ENCODE measurements at places on chromosomes 1 and 21.

DNA sequence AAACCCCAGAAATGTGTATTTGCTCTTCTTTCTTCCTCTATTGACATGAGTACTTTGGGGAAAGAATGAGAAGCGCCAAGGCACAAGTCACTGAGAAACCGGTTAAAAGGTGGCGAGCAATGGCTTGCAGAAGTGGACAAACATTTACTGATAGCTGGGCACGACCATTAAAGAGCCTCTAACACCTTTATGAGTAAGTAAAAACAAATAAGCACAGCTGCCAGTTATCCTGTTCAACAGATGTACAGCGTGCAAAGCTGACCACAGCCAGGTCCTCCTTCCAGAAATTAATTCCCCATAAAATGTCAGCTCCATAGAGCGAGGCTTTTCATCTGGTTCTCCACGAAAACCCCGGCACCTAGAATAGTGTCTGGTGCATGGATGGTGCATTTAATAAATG lies 72.7 kb downstream of the CAPZB start:
- no peaks in the 10 kb centered on the region for H3K36me3 ChIP-seq
- H3K27ac ChIP-seq = no peak overlapping the region
- H3K4me1 ChIP-seq = no peaks in the 10 kb centered on the region
- no peaks in the 10 kb centered on the region for H3K27me3 ChIP-seq
- no peak for DNase-seq

GRCh38 chr1:243336163-243336562 lies 80.3 kb downstream of the SDCCAG8 start:
- H3K36me3 ChIP-seq = no peaks in the 10 kb centered on the region
- no peaks in the 10 kb centered on the region for H3K27me3 ChIP-seq

DNA sequence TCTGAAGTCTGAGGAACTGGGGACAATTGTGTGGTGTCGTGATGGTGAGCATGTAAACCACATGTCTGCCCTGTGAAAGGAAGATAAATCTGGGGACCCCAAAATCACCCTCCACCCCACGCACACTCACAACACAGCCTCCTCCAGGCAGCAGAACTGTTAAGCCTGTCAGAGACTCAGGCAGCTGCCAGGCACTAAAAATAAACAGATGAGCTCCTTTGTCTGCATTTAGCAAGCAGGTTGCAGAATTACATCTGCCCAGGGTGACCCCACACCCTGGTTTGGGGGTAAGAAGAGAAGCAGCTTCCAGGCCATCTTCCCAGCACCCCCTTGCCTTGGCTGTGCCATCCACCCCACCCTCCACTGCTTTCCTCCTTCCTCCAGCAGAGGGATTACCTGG lies 119.1 kb upstream of the RUNX3 start:
- no peak overlapping the region for H3K4me3 ChIP-seq
- DNase-seq = no peak
- H3K27ac ChIP-seq = no peak overlapping the region
- no peaks in the 10 kb centered on the region for H3K36me3 ChIP-seq

DNA sequence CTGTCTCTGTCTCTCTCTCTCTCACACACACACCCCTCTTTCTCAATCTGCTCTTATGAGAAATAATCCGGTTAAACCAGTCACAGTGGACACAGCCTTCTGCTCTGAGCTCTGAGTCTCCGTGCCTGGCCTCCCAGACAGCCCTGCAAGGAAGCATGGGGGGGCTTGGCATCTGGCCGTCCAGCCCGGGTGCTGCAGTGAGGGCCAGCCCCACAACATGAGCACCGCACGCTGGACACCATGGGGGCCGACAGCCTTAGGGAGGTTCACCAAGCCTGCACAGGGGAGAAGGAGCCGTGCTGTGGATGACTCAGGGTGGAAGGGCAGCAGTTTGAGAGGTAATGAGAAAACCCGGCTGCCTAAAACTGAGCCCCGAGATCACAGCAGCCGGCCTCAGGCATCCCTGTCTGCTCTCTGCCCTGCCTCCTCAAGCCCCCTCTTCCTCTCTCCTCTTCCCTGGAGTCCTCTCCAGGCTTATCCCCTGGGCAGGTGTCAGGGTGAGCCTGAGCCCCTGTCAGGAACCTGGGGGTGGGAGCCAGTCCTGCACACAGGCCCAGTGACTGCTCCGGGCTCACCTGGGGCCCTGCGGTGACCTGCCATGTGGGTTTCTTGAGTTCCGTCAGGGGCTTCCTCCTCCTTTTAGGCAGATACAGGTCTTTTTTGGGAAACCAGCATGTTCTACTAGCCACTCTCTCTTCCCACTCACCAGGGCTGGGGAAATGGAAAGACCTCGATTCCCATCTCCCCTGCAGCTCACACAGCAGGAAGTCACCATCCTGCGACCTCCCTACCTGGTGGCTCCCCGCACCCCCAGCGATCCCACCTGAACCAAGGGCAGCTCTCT lies 92.8 kb downstream of the ITPKB start:
- no peak for DNase-seq
- no peak overlapping the region for H3K27ac ChIP-seq
- no peaks in the 10 kb centered on the region for H3K27me3 ChIP-seq
- no peak overlapping the region for H3K4me3 ChIP-seq

- no peak overlapping the region for H3K27ac ChIP-seq
- DNase-seq = no peak
- H3K27me3 ChIP-seq = no peaks in the 10 kb centered on the region
Measured at GRCh38 chr1:38800720-38801671, 58.6 kb downstream of the RRAGC start.

DNA sequence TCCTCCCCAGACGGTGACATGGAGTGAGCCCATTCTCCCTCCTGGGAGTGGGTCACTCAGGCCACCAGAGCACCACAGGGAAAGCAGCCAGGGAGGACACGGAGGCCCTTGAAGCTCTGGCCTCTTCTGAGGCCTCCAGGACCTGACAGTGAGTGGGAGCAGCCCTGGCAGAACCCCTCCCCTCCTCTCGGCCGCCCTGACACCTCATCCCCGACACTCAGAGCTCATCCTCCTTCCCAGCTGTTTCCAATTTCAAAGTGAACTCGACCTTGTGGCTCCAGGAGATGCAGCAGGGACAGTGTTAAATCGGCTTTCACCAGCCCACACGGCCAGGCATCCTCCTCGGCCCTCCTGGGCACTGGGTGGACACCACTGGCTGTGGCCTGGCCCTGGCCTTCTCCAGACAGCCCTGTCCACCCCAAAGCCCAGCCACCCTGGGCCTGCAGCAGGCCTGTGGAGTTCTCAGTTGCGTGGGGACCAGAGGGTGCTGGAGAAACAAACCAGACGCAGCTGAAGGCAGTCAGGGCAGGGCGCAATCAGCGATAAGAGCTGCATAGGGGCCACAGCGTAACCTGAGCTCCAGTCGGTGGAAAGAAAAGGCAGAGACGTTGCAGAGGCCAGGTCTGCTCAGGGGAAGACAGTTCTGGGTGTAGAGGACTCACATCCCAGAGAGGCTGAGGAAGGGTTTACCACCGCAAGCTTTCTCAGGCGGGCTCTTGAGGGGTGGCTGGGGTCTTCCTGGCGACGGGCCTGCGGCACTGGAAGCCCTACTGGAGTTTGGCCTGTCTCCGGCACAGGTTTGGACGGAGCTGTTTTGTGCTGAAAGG lies 27.1 kb downstream of the FTCD start:
- DNase-seq = peak; percentile 39
- H3K36me3 ChIP-seq = no peaks in the 10 kb centered on the region

DNA sequence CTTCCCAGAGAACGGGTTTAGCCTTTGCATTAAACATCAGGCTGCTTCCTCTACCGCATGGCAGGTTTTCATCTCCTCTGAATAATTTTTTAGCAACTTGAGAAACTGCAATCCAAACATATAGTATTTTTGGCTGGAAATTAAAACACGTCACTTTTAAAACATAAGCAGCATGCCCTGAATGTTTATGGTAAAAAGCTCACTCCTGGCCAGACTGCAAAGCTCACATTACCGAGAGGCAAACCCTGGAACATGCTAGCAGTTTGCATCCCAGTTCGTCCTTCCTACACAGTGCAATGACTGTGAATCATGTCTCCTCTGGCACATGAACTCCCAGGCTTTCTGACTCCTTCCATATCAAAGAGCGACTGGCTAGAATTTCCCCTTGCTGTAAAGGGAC lies 312.3 kb downstream of the RRAGC start:
- no peaks in the 10 kb centered on the region for H3K4me1 ChIP-seq
- DNase-seq = no peak
- no peaks in the 10 kb centered on the region for H3K27me3 ChIP-seq
- H3K27ac ChIP-seq = no peak overlapping the region
- H3K4me3 ChIP-seq = no peak overlapping the region

DNA sequence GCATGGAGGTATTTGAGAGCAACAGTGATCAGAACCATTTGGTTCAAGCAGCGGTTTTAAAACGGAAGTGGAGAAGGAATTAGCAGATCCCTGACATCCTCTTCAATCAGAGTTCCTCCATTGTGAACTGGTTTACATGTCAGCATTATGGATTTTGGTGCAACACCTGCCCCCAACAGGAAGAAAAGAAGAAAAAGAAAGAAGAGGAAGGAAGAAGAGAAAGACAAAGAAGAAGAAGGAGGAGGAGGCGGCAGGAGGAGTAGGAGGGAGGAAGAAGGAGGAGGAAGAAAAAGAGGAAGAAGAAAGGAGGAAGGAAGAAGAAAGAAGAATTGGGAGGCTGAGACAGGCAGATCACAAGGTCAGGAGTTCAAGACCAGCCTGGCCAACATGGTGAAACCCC lies 17.4 kb downstream of the NDUFS5 start:
- no peak overlapping the region for H3K4me3 ChIP-seq
- no peaks in the 10 kb centered on the region for H3K27me3 ChIP-seq
- H3K4me1 ChIP-seq = no peaks in the 10 kb centered on the region
- no peak overlapping the region for H3K27ac ChIP-seq
- DNase-seq = peak; percentile 20
- no peaks in the 10 kb centered on the region for H3K36me3 ChIP-seq

DNA sequence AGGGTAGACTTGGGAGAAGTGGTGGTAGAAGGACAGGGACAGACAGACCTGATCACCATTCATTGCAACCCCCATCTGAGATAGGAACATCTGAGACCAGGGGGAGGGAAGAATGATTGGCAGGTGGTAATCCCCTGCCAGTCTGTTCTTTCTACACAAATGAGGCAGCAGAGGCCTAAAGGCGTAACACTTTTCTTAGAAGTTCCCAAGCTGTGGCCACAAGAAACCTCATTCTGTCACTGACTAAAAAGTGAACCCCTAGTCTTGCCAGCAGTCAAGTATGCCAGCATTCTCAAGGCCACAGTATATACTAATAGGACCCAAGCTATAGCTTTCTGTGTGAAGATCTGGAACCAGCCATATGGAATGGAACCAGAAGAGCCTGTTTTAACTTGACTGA lies 638.0 kb downstream of the KCNT2 start:
- no peak for DNase-seq
- H3K4me3 ChIP-seq = no peak overlapping the region
- no peaks in the 10 kb centered on the region for H3K36me3 ChIP-seq
- no peaks in the 10 kb centered on the region for H3K4me1 ChIP-seq

GRCh38 chr1:11927866-11928592 lies 1.8 kb upstream of the KIAA2013 start:
- H3K4me3 ChIP-seq = no peak overlapping the region
- peaks cover 12% of the 10 kb centered on the region for H3K4me1 ChIP-seq
- no peaks in the 10 kb centered on the region for H3K27me3 ChIP-seq
- no peaks in the 10 kb centered on the region for H3K36me3 ChIP-seq
- DNase-seq = no peak

DNA sequence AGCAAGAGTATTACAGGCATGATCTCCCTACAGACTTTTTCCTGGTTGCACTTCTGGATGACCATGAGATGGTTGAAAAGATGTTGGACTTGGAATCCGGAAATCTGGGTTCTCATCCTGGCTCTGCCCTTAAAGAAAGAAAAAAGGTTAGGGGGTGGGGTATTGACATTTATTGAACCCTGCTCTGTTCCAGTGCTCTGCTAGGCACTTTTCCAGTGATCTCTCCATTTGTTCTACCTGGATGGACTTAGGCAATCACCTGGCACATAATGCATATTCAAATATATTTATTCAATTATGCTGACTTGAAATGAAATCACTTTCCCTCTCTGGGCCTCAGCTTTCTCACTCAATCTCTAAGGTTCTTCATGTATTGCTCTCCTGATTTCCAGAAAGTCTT lies 101.0 kb upstream of the NFIA start:
- H3K4me3 ChIP-seq = no peak overlapping the region
- no peaks in the 10 kb centered on the region for H3K27me3 ChIP-seq
- no peaks in the 10 kb centered on the region for H3K4me1 ChIP-seq
